ENCODE measurements at places on chromosomes 11 and 22.

GRCh38 chr11:134893810-134894685 is 482.0 kb upstream of the B3GAT1 start:
- DNase-seq, result no peak

- no peak for DNase-seq
These were observed 125.7 kb upstream of the C11orf58 start for GRCh38 chr11:16612566-16613261.

DNA sequence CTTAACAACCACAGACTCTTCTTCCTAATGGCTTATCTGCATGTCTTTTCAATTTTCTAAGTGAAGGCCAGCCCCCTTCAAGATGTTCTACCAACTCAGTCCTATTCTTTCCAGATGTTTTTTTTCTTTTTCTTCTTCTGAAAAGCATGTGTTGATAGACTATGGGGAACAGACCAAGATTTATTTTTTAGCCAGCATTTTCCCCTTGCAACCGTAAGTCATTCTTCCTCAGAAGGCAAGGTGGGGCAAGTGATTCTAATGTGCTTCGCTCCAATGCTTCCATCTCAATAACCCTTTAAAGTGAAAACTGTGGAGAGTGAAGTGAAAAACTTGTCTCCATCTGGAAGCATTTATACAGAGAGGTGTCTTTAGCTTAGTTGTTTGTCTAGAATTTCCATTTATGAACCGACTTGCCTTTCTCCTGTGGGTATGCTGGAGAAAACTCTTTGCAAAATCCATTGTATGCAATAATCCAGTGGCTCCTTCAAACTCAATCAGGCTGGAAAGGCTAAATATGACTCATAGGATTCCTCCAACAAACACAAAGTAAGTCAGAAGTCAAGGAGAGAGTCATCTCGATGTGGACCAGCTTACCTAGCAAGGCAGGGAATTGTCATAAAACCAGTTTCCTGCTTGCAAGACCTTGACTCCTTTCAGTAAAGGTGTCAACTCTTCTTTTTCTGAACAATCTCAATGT is 83.7 kb downstream of the MAML2 start:
- DNase-seq, result no peak

- no peak for DNase-seq
These were observed 121.6 kb upstream of the SNX19 start for GRCh38 chr11:131037873-131038272.

- DNase-seq, result no peak
These were observed 424.7 kb downstream of the FAM181B start for GRCh38 chr11:82308979-82309378.

All from NCI-H187 treated with DMSO at 0.1 percent for 48 hours (cell line).